Endothelial cell of umbilical vein (primary cell): ENCODE measurements at places on chromosomes 12 and 14.

GRCh38 chr14:99314623-99315022, 42.6 kb upstream of the BCL11B start:
- DNase-seq = no peak

- peak; percentile 2 for DNase-seq
Observed at GRCh38 chr12:128259556-128260070, 7.4 kb upstream of the TMEM132C start.

GRCh38 chr14:103748534-103748857, 32.9 kb downstream of the ZFYVE21 start:
- no peak for DNase-seq

- no peak for DNase-seq
Observed at GRCh38 chr14:98374136-98374535, 897.9 kb downstream of the BCL11B start.

- no peak for DNase-seq
Observed at GRCh38 chr14:105486974-105487448, 325 bp downstream of the CRIP1 start.

DNA sequence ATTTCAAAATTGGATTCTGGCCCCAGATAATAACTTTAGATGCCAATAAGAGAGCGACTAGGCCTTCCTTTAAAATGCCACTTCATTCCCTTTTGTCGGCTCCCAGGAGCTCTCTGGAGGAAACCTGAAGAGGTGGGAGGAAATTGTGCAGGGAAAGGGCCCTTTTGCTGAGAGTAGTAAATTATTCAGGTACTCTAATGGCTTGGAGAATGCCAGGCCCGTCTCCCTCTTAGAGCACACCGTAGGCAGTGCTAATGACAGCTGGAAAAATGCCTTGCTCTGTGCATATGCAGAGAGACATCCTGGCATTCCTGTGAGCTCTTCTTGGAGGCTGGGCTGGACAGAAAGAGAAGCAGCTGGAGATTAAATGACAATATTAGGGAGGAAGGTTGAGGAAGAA, 115.0 kb upstream of the RPH3A start:
- no peak for DNase-seq

DNA sequence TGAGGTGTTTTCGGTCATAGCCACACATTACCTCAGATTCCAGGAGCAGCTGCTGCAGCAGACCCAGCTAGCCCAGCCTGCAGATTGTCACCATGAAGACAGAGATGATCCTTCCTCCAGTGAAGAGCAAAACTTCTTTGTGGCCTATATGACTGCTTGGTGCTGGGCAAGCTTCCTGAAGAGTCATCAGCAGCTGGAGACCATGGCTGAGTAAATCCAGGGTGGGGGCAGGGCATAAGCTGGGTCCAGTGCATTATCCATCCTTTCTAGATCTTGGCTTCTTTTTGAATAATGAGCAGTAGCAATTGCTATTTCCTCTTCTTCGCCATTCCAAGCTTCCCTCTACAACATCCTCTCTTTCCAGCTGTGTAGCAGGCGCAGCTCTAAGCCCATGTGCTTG, 373.1 kb upstream of the DDHD1 start:
- no peak for DNase-seq

GRCh38 chr14:95993768-95994592, 45.2 kb upstream of the C14orf132 start:
- DNase-seq = peak; percentile 40

DNA sequence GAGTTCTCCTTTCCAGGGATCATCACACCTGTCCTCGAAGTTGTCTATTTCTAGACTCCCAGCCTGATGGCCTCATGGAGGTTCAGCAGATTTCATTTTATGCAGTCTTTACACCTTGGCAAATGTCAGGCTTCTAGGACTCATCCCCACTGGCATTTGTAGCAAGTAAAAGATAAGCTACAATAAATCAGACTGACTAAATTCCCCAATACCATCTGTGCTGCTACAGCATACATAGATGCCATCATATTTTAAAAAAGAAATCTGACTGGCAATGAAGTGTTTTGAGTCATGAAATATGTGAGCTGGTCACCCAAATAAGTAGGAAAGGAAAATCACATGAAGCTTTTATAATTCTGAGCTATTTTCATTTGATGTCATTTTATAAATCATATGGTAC, 55.3 kb downstream of the KCNC2 start:
- no peak for DNase-seq

- DNase-seq = no peak
Observed at GRCh38 chr12:116180448-116180847, 97.0 kb downstream of the MED13L start.
